ENCODE measurements at places on chromosomes 13 and 19. TPM values are rescaled to one million over a fixed set of nuclear protein-coding genes. Genes with fewer than 3 reads are reported as not detected.

The GJB6 gene
- total RNA-seq = 3.1 TPM

The SLC17A7 gene
- 0.29 TPM for total RNA-seq

The TNFAIP8L1 gene
- 8.5 TPM for total RNA-seq

The KIR3DL1 gene
- total RNA-seq = not detected

The ZMYM5 gene
- 21.5 TPM for total RNA-seq

The ZNF723 gene
- total RNA-seq = not detected

The ZNF787 gene
- total RNA-seq = 33.9 TPM

GRCh38 chr13:79987323-79987722, 353.6 kb downstream of the SPRY2 start:
- DNase-seq = no peak
- H3K4me1 ChIP-seq = peaks cover 7% of the 10 kb centered on the region

DNA sequence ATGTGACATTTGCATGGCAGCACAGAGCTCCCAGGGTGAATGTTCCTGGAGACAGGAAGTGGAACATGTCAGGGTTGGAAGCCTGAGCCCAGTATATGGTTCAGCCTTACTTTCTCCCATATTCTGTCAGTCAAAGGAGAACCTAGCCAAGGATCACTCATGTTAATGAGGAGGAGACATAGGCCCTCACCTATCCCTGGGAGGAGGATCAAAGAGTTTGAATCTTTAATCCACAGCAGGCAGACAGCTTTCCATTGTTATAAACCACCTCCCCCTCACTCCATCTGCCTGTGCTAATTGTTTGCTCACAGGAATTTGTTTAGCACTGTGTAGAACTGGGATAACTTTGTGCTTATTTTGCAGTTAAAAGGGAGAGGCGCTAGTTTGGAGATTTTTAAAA, 1069.1 kb downstream of the EFNB2 start:
- no peaks in the 10 kb centered on the region for H3K27me3 ChIP-seq
- DNase-seq = no peak
- H3K4me1 ChIP-seq = peaks cover 12% of the 10 kb centered on the region
- H3K4me3 ChIP-seq = no peak overlapping the region
- no peak overlapping the region for H3K27ac ChIP-seq

- H3K27ac ChIP-seq = peak overlapping the region; percentile 56
- H3K36me3 ChIP-seq = peaks cover 5% of the 10 kb centered on the region
- peaks cover 16% of the 10 kb centered on the region for H3K4me1 ChIP-seq
- no peaks in the 10 kb centered on the region for H3K27me3 ChIP-seq
- no peak for DNase-seq
Measured at GRCh38 chr13:70249332-70250064, 141.2 kb upstream of the KLHL1 start.

DNA sequence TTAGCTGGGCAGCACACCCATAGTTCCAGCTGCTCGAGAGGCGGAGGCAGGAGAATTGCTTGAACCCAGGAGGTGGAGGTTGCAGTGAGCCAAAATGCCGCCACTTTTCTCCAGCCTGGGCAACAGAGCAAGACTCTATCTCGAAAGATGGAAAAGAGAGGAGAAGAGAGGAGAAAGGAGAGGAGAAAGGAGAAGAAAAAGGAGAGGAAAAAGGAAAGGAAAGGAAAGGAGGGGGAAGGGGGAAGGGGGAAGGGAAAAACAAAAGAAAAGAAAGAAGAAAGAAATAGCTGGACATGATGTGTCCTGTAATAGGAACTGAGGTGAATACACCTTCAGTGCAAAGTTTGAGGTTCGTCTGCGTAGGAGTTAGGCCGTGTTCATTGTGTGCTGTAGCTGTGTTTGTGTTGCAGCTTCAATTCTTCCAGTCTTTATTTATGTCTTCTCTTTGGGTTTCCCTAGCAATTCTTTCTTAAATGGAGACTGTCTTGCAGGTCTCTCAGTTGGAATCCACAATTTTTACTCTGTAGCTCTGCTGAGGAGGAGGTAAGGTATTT, 13.4 kb downstream of the ZNF607 start:
- no peak for DNase-seq
- H3K36me3 ChIP-seq = peaks cover 53% of the 10 kb centered on the region
- no peaks in the 10 kb centered on the region for H3K27me3 ChIP-seq

GRCh38 chr13:66200555-66200954, 1029.6 kb downstream of the PCDH9 start:
- no peak overlapping the region for H3K4me3 ChIP-seq
- no peaks in the 10 kb centered on the region for H3K27me3 ChIP-seq
- H3K27ac ChIP-seq = no peak overlapping the region
- no peaks in the 10 kb centered on the region for H3K4me1 ChIP-seq

DNA sequence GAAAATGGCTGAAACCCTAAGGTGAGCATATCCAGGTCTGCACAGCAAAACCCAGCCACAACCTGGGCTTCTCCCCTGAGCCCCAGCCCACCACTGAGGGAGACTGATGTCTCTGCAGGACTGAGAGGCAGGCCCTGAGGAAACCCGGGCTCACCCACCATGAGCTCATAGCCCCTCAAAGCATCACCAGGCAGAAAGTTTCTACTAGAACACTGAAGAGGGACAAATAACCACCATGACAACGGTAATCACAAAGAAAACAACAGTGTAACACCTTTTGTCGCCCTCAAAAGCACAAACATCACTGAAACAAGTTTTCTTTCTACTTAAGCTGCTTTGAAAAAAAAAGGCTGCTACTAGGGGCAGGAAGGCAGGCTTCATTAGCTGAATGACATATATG, 29.8 kb downstream of the TSHZ3 start:
- H3K4me3 ChIP-seq = no peak overlapping the region
- H3K27ac ChIP-seq = no peak overlapping the region
- no peak for DNase-seq
- peaks cover under 1% of the 10 kb centered on the region for H3K27me3 ChIP-seq

DNA sequence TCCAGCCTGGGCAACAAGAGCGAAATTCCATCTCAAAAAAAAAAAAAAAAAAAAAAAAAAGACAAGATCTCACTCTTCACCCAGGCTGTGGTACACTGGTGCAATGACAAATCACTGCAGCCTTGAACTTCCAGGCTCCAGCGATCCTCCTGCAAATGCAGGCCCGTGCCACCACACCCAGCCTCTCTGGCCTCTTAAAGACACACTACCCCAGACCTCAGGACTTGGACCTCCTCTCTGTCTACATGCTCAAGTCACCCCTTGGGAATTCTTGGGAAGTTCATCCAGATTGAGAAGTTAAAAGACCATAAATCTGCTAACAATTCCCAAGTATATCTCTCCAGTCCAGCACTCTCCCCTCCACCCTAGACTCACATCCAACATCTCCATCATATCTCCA, 10.6 kb upstream of the HIPK4 start:
- H3K4me3 ChIP-seq = no peak overlapping the region
- H3K27ac ChIP-seq = no peak overlapping the region
- peaks cover 3% of the 10 kb centered on the region for H3K4me1 ChIP-seq
- peaks cover 43% of the 10 kb centered on the region for H3K27me3 ChIP-seq
- no peak for DNase-seq

GRCh38 chr13:48655291-48655690, 1.6 kb downstream of the CYSLTR2 start:
- H3K4me1 ChIP-seq = peaks cover 27% of the 10 kb centered on the region
- no peak overlapping the region for H3K4me3 ChIP-seq
- no peaks in the 10 kb centered on the region for H3K27me3 ChIP-seq
- H3K27ac ChIP-seq = no peak overlapping the region

- peak overlapping the region; percentile 87 for H3K4me3 ChIP-seq
- H3K27me3 ChIP-seq = peaks cover 2% of the 10 kb centered on the region
- no peak for DNase-seq
- peak overlapping the region; percentile 80 for H3K27ac ChIP-seq
- no peaks in the 10 kb centered on the region for H3K36me3 ChIP-seq
Measured at GRCh38 chr19:3556978-3557460, 367 bp downstream of the MFSD12 start.

- H3K27me3 ChIP-seq = peaks cover 7% of the 10 kb centered on the region
- no peak overlapping the region for H3K4me3 ChIP-seq
- H3K36me3 ChIP-seq = no peaks in the 10 kb centered on the region
- no peaks in the 10 kb centered on the region for H3K4me1 ChIP-seq
- DNase-seq = no peak
Measured at GRCh38 chr13:41411522-41411921, 45.8 kb upstream of the RGCC start.

- no peak overlapping the region for H3K27ac ChIP-seq
- peaks cover 15% of the 10 kb centered on the region for H3K4me1 ChIP-seq
- peaks cover 3% of the 10 kb centered on the region for H3K36me3 ChIP-seq
- no peak for DNase-seq
- H3K4me3 ChIP-seq = no peak overlapping the region
Measured at GRCh38 chr19:16367261-16367683, 42.6 kb downstream of the KLF2 start.

DNA sequence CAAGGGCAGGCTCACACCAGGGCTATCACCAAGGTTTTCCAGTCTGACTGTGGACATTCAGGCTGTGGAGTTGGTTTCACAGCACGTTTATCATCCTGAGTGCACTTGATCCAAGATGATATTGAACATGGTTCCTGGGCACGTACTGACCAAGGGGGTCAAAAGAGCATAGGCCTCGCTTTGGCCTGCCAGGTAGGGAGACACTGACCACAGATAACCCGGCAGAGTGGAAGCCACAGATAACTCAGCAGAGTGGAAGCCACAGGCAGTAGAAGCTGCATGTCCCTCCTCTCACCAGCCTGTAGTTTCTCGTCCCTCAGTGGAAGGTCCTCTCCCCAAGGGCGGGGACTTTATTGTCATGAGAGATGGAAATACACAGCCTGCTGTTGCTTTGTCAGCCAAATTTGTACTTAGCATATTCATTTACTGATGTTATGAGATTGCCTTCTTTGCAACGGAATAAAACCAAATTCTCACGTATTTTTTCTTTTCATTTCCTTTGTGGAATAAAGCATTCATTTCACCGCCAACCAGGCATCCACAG, 8.8 kb upstream of the KRTDAP start:
- H3K27ac ChIP-seq = no peak overlapping the region
- H3K4me1 ChIP-seq = no peaks in the 10 kb centered on the region
- H3K36me3 ChIP-seq = peaks cover 16% of the 10 kb centered on the region
- no peak for DNase-seq

DNA sequence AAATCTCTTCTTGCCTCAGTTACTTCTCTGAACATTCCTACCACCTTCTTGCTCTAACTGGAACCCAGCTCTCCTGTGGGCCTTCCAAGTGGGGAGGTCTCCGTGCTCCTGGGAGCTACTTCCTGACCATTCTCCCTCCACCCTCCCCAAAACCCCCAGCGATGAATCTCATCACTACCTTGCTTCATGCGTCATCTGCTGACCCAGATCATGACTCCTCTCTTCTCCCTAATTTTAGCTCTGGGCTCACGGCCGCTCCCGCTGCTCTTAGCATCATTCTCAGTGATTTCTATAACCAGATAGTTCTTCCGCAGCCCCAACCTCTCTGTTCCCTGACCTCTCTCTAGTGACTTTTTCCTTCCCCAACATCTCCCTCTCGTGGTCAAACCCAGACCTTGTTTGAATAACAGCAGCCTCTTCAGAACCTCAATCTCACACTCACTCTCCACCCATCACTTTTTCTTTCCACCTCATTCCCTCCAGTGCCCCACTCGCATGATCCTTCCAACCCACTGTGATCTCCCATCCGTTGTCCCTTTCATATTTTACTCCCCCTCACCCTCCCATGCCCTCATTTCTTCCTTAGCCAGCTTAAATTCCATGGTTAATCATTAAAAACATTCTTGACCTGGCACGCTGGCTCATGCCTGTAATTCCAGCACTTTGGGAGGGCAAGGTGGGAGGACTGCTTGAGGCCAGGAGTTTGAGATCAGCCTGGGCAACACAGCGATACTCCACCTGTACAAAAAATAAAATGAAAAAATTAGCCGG, 21.8 kb downstream of the MRPS12 start:
- no peak for DNase-seq
- H3K36me3 ChIP-seq = peaks cover 6% of the 10 kb centered on the region

GRCh38 chr19:43748685-43749084, 6.1 kb downstream of the SMG9 start:
- H3K4me1 ChIP-seq = peaks cover 5% of the 10 kb centered on the region
- H3K27me3 ChIP-seq = no peaks in the 10 kb centered on the region
- no peak overlapping the region for H3K4me3 ChIP-seq

GRCh38 chr19:43592800-43593350, 3.1 kb downstream of the IRGQ start:
- H3K4me1 ChIP-seq = peaks cover 25% of the 10 kb centered on the region
- H3K36me3 ChIP-seq = peaks cover 17% of the 10 kb centered on the region
- DNase-seq = no peak
- no peaks in the 10 kb centered on the region for H3K27me3 ChIP-seq
- no peak overlapping the region for H3K4me3 ChIP-seq
- peak overlapping the region; percentile 47 for H3K27ac ChIP-seq

- no peak for DNase-seq
- H3K4me3 ChIP-seq = no peak overlapping the region
- H3K36me3 ChIP-seq = peaks cover 4% of the 10 kb centered on the region
- peaks cover under 1% of the 10 kb centered on the region for H3K4me1 ChIP-seq
- H3K27me3 ChIP-seq = no peaks in the 10 kb centered on the region
Measured at GRCh38 chr13:80684217-80684991, 343.5 kb upstream of the SPRY2 start.

- peaks cover 2% of the 10 kb centered on the region for H3K4me1 ChIP-seq
- no peak overlapping the region for H3K4me3 ChIP-seq
- DNase-seq = no peak
- H3K36me3 ChIP-seq = no peaks in the 10 kb centered on the region
Measured at GRCh38 chr19:55161571-55162322, 4.2 kb upstream of the TNNI3 start.

- H3K36me3 ChIP-seq = peaks cover 7% of the 10 kb centered on the region
- peaks cover 4% of the 10 kb centered on the region for H3K4me1 ChIP-seq
- no peak overlapping the region for H3K27ac ChIP-seq
- no peaks in the 10 kb centered on the region for H3K27me3 ChIP-seq
Measured at GRCh38 chr19:7280940-7281666, 13.1 kb downstream of the INSR start.

GRCh38 chr13:81929988-81930387, 1589.1 kb upstream of the SPRY2 start:
- no peak overlapping the region for H3K27ac ChIP-seq
- no peak for DNase-seq
- no peaks in the 10 kb centered on the region for H3K4me1 ChIP-seq
- no peaks in the 10 kb centered on the region for H3K36me3 ChIP-seq
- H3K4me3 ChIP-seq = no peak overlapping the region
- H3K27me3 ChIP-seq = no peaks in the 10 kb centered on the region

- peak; percentile 13 for DNase-seq
- H3K27ac ChIP-seq = no peak overlapping the region
- no peaks in the 10 kb centered on the region for H3K4me1 ChIP-seq
Measured at GRCh38 chr13:39144941-39145533, 106.8 kb downstream of the NHLRC3 start.

GRCh38 chr13:24053519-24054251, 106.8 kb upstream of the SPATA13 start:
- DNase-seq = peak; percentile 38

DNA sequence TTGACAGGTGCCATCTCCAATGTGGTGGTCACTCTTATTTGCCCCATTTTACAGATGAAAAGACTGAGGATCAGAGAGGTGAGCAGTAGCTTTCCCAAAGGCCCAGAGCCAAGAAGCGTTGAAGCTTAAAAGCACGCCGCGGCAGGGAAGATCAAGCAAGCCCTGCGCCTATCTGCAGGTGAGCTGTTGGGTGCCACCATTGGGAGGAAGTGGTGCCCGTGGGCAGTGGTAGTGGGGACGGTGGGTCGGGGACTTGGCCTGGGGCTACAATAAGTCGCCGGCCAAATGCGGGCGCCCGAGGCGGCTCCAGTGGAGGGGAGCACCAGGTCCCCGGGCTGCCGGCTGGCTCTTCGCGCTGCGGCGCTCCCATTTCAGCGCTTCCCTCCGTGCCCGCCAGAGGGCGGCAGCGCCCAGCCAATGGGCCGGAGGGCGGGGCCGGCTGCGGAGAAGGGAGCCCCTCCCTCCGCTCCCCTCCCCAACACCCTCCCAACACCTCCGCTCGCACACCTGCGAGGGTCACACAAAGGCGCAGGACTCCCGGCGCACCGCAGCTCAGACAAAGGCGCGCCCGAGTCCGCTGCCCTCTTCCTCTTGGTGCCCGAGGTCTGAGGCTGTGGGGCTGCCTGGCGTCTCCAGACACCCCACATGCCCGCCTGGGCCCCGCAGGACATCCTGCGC, 744 bp upstream of the POU2F2 start:
- H3K27me3 ChIP-seq = peaks cover 72% of the 10 kb centered on the region
- H3K27ac ChIP-seq = peak overlapping the region; percentile 63
- H3K4me1 ChIP-seq = peaks cover 3% of the 10 kb centered on the region
- peak; percentile 88 for DNase-seq
